Left renal pelvis (tissue), 4 donors: ENCODE measurements at places on chromosomes 3 and 15. TPM values are rescaled to one million over a fixed set of nuclear protein-coding genes. Genes with fewer than 3 reads are reported as not detected.

The LRRK1 gene
- polyA plus RNA-seq = 2.3 TPM

The SPSB4 gene
- polyA plus RNA-seq = 17.3 TPM

DNA sequence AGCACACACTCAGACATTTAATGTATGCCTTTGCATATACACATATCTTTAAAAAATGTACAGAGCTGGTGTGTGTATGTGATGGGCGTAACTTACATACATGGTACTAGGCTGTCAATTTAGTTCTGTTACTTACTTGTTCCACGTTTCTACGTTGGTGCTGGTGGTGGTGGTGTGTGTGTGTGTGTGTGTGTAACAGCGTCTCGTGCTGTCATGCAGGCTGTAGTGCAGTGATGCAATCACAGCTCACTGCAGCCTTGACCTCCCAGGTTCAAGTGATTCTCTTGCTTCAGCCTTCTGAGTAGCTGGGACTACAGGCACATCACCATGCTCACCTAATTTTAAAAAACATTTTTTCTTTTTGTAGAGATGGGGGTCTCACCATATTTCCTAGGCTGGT lies 64.2 kb downstream of the ISG20 start:
- no peak for DNase-seq

- DNase-seq = no peak
Measured at GRCh38 chr3:172582712-172583111, 59.5 kb upstream of the TNFSF10 start.
